ENCODE measurements at places on chromosomes 16 and 17. TPM values are rescaled to one million over a fixed set of nuclear protein-coding genes. Genes with fewer than 3 reads are reported as not detected.

The NAGS gene
- total RNA-seq = 1.0 TPM

The ABCA10 gene
- total RNA-seq = 1.1 TPM

DNA sequence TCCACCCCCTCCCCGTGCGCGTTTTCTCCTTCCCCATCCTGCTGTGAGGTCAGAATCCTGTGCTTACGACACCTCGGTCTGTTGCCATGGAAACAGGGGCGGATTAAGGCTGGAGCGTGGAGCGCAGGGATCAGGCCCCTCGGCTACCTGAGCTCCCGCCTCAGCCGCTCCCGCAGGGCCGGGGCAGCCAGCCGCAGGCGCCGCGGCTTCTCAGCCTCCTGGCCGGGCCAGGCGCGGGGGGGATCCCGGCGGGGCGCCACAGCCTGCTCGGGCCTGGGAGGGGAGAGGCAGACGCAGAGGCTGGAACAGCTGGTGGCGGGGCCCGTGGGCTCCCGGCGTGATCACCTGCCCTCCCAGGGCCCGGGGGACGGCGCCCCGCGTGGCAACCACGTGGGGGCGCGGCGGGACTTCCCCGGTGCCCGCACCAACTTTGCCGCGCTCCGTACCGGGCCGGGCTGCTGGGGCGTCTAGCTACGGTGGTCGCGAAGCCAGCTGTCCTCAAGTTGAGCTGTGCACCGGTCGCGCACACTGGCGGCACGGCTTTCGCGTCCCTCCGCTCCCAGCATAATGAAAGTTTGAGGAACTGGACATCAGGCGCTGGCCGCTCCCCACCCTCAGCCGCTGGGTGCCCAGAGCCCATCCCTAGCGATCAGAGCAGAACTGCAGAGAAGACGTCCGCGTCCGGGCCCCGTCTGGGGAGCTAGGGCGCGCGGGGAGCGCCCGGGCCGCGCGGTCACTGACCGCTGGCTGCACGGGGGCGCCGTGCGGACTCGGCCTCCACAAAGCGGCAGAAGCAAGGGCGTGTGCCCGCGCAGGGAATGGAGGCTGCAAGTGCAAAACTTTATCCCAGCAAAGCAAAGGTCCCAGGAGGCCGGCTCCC lies 1.2 kb downstream of the RTN4RL1 start:
- peak; percentile 42 for DNase-seq

- DNase-seq = no peak
Measured at GRCh38 chr17:37543637-37544052, 54.0 kb downstream of the DUSP14 start.

DNA sequence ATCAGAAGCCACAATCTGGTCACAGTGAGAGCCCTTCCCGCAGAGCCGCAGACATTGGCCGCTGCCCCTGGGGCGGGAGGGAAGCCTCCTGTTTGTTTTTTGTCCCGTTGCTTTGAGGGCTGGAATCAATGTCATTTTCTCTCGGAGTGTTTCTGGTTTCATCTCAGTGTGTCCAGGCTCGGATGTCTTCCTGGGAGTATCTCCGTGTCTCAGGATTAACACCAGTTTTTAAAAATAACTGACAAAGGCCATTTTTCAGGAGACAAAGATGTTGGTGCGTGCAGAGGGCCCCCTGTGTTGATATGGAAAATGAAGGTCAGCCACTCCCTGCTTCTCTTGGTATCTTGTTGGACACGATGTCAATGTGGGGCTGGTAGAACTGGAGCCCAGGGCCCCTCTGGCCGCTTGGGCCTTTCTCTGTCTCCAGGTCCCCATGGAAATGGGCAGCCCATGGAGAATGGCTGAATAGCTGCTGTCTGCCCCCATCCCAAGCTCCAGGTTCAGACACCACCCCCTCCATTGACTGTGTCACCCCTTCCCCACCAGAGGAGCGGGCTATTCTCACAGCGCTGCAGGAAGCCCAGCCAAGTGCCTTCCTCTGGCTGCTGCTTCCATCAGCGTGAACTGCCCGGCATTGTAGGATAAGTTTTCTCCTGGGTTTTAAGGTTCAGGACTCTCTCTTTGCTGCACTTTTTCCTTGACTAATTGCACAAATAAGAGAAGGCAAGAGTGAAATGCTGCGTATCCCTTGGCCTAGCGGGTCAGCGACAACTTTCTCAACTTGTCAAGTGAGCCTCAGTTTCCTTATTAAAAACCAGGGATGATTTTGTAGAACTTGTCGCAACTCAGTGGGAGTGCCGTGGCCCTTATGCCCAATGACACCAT lies 72.2 kb upstream of the METTL9 start:
- no peak for DNase-seq
